CD4-positive, alpha-beta T cell treated with Interleukin-4 for 4 hours (primary cell): ENCODE measurements at places on chromosomes 7 and 10.
A peak's percentile ranks its signal among the peaks of the same experiment; 100 is the strongest.

DNA sequence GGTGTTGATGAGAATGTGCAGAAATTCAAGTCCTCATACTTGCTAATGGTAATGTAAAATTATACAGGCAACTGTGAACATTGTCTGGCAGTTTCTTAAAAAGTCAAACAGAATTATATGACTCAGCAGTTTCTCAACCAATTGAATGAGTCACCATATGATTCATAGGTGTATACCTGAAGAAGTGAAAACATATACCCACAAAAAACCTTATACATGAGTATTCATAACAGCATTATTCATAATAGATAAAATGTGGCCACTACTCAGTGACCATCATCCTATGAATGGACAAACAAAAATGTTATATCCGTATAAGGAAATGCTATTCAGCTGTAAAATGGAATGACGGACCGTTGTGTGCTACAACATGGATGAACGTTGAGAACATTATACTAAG, 253.5 kb downstream of the MALRD1 start:
- DNase-seq, result no peak

GRCh38 chr7:19113855-19114550, 3.4 kb downstream of the TWIST1 start:
- DNase-seq, result no peak

DNA sequence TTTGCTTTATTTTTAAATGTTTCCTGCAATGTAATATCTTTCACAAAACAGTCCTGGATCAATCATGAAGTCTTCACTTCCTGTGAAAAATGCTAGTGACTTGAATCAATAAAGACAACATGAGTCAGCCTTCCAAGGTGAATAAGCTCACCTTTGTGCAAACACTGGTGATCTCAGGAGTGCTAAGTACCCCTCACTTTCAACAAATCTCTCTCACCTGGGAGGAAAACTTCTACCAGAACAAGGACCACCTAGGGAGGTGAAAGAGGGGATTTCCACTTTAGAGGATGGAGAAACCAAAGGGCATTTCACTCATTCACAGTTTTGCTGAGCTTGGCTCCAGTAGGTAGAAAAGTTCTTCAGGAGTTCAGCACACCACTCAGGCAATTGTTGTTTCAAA, 64.8 kb downstream of the CALD1 start:
- DNase-seq, result no peak

DNA sequence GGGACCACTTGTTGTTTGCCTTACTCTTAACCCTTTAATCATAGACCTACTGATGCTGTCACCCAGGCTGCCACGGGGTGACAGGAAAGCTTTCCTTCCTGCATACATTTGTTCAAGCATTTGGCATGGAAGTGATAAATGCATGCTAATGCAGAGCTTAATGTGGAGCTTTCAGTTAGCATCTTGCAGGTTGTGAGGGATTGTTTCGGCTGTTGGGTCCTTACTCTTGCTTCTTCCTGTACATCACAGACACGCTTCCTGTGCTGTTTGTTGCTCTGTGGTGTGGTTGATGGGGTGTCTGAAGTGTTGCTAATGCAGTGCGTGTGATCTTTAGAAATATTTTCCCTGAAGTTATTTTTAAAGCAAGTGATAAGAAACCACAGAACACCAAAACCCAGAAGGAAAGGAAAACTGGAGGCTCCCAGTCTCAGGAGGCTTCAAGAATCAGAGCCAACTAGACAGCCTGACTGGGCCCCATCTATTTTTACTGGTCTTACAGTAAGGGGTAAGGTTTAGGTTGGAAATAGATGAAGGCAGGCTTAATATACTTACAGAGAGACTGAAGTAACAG, 143.1 kb downstream of the CHN2 start:
- peak; percentile 48 for DNase-seq

GRCh38 chr10:124745673-124746072, 1.5 kb upstream of the FAM53B start:
- peak; percentile 79 for DNase-seq

- no peak for DNase-seq
Measured at GRCh38 chr10:12198156-12198555, 2.2 kb downstream of the CDC123 start.

DNA sequence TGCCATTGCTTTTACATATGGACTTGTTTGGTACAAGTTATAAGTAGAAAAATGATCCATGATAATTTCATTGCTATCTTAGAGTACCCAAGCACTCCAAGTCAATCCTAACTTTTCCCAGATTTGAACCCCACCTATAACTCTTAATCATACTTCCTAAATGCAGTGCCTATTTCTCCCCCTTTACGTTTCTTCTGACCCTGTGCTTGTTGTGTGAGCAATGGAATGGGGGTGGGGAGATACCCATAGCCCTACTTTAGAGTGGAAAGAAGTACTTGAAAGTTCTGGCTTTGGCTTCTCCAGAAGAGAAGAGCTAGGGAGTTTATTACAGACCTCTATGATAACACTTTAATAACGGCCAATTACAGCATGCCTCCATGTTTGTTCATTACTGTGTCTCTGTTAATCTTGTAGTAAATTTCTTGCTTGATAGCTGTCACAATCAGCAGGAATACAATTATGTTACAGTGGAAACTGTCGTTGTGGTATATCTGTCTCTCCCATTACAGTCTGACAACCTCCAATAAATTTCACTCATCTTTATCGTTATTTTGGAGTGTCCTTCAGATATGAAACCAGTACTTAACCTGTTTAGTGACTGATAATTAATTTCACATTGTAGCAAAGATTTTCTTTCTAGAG, 34.0 kb downstream of the CNPY1 start:
- DNase-seq, result no peak
